ENCODE measurements at places on chromosomes 11 and 22.

- DNase-seq, result no peak
These were observed 121.7 kb upstream of the ZBED5 start for GRCh38 chr11:10979529-10979928.

- peak; percentile 80 for DNase-seq
These were observed 109.8 kb downstream of the NAT10 start for GRCh38 chr11:34214961-34215805.

- DNase-seq, result no peak
These were observed 52.7 kb downstream of the PHF21B start for GRCh38 chr22:44956840-44957767.

- no peak for DNase-seq
These were observed 28.5 kb downstream of the CELF1 start for GRCh38 chr11:47524291-47524874.

GRCh38 chr11:120129570-120129969 lies 8.3 kb downstream of the TRIM29 start:
- DNase-seq, result no peak

DNA sequence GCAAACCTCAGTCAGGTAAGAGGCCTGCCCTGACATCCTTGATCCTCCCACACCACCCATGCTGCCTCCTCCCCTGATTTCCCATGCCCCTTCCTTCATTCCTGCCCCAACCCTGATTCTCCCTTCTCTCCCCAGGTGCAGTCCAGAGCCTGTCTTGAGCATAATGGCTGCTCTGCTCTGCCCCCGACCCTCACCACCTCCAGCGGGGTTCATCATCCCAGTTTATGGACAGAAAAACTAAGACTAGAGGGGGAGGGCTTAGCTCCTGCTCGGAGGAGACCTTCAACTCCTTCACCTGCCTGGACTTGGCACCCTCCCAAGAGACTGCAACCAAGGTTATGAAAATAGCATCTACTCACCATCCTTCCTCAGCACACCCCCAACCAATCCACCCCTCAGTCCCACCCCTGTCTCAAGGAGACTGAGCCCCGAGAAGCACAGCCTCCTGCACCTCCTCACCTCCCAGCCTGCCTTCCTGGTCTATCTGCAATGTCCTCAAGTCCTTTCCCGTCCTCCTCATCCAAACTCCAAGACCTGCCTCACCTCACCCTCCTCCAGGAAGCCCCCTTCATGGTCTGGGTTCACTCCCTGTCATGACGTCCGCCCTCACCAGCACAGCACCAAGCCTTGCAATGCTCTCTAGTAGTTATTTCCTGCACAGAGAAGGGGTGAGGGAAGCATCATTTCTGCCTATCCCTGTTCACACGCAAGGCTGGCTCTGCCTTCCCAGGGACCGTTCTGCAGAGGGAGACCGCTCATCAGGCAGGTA lies 103.1 kb downstream of the PDE2A start:
- DNase-seq, result no peak

- no peak for DNase-seq
These were observed 9.2 kb downstream of the LRRC74B start for GRCh38 chr22:21054714-21055563.

- no peak for DNase-seq
These were observed 23.6 kb upstream of the ETS1 start for GRCh38 chr11:128610721-128611617.

DNA sequence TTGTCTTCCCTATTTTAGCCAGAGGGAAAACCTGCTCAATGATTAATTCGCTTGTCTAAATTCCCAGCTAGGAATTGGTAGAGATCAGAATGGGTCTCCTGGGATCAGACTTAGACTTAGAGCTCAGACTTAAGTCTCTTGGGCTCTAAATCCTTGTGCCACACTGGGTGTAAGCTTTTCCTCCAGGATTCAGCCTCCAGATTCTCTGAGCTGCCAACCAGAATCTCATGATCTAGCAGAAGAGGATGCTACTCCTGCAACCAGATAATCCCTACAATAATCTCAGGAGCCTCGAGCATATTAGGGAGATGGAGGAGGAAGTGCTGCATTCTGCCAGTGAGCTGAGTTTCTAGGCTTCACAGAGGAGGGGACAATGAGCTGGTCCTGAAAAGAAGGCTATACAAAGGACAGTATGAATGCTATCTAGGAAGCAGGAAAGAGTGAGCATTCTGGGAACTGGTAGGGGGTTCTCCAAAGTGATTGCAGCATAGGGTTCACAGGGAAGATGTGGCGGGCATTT lies 211.6 kb upstream of the SESN3 start:
- DNase-seq, result no peak

Data from stimulated activated CD4-positive, alpha-beta T cell treated with anti-CD3 and anti-CD28 coated beads, Interleukin-1b, Interleukin-23, amount 100 ng/mL, for 24 hours (primary cell).